ENCODE measurements at places on chromosomes 6 and 20.
A peak's percentile ranks its signal among the peaks of the same experiment; 100 is the strongest.

DNA sequence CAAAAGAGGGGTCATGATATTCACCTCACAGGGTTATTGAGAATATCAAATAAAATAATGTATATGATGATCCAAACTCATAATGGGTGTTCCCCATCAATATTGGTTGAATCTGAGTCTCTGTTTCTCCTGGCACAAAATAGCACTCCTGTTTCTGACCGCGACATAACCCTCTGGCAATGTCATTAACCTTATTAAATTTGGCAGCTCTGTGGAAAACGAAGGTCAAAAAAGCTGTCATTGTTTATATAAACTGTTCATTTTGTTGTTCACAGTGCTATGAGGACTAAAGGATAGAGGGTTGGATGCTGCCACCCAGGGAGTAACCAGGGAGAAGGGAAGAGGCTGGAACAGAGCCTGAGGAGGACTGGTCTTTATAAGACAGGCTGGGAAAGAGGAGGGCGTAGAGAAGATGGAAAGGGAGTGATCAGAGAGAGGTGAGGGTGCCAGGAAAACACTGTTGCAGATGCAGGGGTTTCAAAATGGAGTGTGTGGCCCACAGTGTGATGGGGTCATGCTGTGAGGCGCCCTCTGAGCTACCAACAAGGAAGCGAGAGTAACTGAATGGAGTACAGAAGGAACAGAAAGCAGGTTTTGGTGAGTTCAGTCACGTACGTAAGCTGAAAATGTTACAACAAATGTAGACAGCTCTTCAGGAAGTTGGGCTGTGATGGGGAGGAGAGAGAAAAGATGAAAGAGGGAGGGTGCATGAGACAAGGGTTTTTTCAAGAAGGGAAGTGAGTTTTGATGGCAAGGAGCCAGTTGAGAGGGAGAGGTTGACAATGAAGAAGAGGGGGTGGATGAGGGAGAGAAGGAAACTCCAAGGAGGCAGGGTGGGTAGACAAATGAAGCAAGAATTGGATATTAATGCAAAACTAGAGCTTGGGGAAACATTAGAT is 251.6 kb upstream of the TAB2 start:
- DNase-seq, result peak; percentile 72

DNA sequence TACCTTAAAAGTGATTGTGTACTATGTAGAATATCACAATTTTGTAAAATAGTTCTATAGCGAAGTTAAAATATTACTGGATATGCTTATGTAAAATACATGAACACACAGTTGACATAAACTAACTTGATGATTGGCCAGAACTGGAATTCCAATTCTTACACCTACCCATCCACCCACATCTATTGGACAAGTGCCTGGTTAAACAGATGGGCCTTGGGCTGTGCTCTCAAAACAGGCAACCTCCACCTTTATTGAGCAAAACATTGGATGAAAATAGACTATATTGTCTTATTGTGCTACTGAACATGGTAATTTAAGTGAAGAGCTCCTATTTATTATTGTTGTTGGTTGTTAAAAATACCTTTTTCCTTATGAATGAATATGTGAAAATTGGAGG is 154.0 kb upstream of the FLRT3 start:
- no peak for DNase-seq

DNA sequence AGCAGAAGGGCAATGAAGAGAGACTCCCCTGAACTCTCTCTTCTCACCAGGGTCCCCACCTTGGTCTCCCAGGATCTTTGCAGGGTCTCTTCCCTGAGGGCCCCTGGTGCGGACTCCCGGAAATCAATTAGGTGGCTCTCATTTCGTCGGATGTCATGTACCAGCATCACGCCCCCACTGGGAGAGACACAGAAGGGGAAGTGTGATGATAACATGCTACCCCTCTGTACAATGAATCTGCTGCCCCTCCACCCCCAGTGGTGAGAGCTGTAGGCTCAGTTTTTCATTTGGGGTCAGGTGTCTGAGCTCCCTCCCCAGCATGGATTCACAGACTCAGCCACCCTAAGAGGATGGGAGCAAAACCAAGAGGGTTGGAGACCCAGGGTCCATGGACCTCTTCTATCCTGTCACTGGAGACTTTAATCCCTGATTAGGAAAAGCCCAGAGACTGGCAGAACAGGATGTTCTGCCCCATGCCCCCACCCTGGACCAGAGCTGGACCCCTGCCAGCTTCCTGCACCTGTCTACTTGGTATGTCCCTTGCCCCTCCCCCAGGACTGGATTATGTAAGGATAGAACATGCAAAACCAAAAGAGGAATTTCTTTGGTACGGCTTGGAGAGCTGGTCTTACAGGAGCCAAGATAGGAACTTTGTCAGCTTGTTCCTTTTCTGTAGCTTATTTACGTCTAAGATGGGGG is 11.1 kb downstream of the GGT7 start:
- no peak for DNase-seq

DNA sequence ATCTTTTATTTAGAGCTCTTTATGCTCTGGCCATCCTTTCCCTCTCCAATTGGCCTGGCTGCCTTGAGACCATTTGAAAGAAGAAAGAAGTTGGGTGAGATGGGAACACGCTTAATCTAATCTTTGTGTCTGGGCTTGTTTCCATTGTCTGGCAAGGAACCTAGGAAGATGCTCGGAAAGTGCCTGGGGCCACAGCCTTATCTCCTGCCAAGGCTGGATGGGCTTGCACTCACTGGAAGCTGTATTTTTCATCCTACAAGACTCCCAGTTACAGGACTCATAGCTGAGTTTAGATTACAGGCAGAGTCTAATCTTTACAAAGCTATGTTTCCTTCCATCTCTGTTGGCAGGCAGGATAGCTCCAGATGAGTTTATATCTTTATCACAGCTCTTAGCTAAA is 33.1 kb upstream of the CDYL start:
- DNase-seq, result no peak

- no peak for DNase-seq
Measured at GRCh38 chr20:22918286-22918983, 116.7 kb upstream of the SSTR4 start.

GRCh38 chr6:156658966-156659821 is 118.0 kb upstream of the ARID1B start:
- DNase-seq, result no peak

GRCh38 chr20:7523288-7523687 is 417.0 kb downstream of the HAO1 start:
- DNase-seq, result no peak

- DNase-seq, result no peak
Measured at GRCh38 chr6:21281366-21281765, 312.2 kb upstream of the SOX4 start.

DNA sequence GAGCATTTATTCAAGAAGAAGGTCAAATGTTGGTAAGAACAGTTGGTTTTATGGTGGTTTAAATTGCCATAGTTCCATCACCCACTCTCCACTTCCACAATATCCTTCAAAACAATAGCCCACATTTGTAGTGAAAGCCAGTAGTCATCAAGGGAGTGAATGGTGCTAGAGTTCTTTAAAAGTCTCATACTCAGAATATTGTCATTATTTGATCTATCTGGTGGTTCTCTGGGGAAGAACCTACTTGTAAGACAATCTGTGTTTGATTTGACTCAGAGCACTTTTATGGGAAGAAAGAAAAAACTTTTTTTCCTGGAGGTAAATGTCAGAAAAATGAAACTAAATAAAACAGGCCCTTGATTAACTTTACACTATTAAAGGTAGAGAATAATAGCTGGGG is 893.8 kb downstream of the QKI start:
- no peak for DNase-seq

- DNase-seq, result no peak
Measured at GRCh38 chr6:21887231-21888185, 294.0 kb downstream of the SOX4 start.

DNA sequence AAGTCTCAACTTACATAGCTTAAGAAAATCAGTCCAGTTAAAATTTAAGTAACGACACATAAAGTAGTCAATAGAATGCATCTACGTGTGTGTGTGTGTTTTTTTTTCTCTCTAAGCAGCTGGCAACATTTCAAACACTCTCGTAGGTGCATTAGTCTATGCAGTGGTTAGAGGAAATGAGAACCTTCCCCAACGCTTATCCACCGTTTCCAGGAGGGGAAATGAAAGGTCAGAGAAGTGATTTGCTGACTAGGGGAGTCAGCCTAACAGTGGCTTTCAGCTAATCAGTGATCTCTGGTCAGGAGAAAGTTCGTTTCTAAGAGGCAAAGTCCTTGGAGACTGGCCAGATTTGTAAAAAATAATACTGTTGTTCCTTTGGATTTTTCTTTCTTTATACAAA is 806.6 kb downstream of the C6orf118 start:
- no peak for DNase-seq

DNA sequence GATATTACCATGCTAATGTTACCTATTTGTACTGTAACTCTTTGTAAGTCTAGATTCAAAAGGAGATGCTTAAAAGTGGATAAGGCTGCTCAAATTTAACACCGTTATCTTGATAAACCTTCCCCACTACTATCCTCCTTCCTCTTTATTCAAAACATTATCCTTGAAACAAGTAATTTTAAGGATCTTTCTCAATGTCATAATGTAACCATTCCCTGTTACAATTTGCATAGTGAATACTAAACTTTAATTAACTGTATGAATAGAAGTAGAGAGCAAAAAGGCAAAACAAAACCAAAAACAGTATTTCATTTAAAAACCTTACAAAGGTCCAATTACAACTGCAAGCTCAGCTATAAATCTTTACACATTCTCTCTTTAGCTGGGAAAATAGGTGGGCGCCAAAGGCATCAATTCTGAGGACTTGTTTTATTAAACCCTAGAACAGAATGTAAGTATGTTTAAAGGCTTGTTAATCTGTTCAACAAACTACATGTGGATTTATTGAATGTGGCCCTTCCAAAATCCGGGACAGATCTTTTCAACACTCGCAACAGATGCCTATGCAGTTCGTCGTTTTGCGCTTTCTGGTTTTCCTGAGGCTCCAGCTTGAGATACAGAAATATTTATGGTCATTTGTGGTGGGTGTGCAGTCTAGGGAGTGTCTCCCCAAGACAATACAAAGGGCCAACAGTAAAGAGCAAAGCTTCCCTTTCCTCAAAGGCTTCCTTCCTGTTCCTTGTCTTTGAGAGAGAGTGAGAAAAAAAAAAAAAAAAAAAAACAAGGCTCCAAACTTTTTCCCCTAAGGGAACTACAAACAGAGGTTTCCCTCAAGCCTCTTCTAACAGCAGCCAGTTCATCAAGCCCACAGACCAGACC is 15.1 kb downstream of the KIF13A start:
- DNase-seq, result no peak

- no peak for DNase-seq
Measured at GRCh38 chr6:139201378-139201777, 66.5 kb downstream of the HECA start.

DNA sequence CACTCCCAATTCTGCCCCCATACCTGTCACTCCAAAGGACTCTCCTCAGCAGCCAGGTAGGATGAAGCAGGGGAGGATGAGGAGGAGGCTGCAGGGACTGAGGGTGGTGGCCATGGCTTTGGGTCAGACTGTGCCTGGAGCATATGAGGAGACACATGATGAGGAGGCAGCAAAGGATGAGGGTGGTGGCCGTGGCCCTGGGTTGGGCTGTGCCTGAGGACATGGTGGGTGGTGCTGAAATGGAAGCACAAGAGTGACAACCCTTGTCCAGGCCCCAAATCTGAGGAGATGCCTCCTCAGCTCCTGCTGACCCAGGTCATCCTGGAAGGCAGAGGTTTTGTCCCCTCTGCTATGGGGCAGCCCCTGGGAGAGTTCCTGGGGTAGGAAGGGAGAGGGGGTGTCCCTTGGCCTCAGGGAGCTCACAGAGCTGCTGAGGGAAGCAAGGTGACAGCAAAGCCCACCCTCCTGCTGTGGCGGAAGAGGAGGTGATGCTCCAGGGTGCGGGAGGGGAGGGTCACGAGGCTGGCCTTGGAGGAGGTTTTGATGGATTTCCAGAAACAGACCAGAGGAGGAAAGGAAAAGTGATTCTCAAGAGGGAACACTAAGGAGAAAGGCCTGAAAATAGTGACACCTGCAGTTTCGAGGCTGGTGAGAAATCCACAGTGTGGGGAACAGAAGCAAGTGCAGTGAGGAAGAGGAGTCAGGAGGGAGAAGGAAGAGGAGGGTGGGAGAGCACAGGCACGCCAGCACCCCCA is 4.6 kb downstream of the RAET1G start:
- no peak for DNase-seq

GRCh38 chr20:13412806-13413445 is 191.9 kb downstream of the ISM1 start:
- DNase-seq, result no peak

DNA sequence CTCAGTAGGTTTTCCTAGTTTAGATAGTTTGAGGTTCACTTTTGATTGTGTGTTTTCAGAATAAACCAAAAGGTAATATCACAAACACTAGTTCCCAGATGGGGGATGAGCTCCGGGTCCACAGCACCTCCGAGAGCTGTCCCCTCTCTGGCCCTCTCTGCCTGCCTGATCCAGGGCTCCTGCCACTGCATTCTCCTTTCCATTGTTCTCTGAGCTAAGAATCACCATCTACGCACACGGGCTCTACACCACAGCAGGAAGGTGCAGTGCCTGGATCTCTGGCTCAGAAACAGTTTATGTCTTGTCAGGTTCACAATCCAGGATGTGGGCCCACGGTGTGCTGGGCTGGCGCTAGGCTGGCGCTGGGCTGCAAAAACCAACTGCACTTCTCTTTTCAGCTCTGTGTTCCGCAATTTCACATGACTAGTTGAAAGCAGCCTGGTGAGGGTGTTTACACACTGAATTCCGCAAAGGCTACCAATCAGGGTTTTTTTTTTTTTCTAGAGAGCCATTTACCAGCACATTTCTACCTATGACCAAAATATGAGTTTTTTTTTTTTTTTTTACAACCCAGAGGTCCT is 167.5 kb downstream of the SOD2 start:
- no peak for DNase-seq

GRCh38 chr20:36777167-36777566 is 3.6 kb upstream of the DSN1 start:
- no peak for DNase-seq

GRCh38 chr6:27770724-27771123 is 141.5 kb downstream of the OR2B2 start:
- no peak for DNase-seq

GRCh38 chr20:11124849-11125505 is 451.2 kb upstream of the JAG1 start:
- no peak for DNase-seq

GRCh38 chr20:52675375-52675774 is 296.8 kb upstream of the TSHZ2 start:
- DNase-seq, result no peak

GRCh38 chr6:75020376-75020775 is 185.5 kb downstream of the COL12A1 start:
- no peak for DNase-seq

GRCh38 chr6:34791164-34791700 is 651 bp upstream of the BLTP3A start:
- DNase-seq, result peak; percentile 58

GRCh38 chr6:134457941-134458340 is 140.0 kb upstream of the SGK1 start:
- no peak for DNase-seq
